NCI-H345 (cell line): ENCODE measurements at places on chromosomes 6 and 20.
A peak's percentile ranks its signal among the peaks of the same experiment; 100 is the strongest.

GRCh38 chr6:17352302-17352701 is 41.1 kb upstream of the CAP2 start:
- DNase-seq = no peak

DNA sequence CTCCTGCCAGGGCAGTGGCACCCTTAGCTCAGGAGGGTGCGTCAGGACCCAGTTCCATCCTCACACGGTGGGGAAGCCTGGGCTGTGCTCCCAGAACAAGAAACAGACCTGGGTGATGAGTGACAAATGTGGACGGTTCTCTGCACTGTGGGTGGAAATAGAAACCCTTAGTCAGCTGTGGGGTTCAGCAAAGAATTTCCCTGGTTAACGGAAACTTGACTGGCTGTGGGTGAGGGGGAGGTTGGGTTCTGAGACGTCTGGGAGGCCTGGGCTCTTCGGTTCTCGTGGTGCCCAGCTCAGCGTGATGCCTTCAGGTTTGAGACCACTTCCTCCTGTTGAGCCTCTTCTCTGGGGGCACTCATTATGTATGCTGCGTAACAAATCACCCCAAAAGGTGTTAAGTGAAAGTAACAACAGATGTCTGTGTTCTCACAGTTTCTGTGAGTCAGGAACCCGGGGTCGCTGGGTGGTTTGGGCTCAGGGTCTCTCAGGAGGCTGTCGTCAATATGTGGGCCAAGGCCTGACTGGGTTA is 53.1 kb upstream of the FAM83D start:
- no peak for DNase-seq

DNA sequence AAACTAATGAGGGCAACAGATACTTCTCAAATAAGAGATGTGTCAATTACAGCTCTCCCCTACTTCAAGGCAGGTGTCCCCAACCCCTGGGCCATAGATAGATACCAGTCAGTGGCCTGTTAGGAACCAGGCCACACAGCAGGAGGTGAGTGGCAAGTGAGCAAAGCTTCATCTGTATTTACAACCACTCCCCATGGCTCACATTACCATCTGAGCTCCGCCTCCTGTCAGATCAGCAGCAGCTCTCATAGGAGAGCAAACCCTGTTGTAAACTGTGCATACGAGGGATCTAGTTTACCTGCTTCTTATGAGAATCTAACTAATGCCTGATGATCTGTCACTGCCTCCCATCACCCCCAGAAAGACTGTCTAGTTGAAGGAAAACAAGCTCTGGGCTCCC is 422.1 kb downstream of the GJA1 start:
- no peak for DNase-seq

GRCh38 chr6:150844371-150844770 is 21.1 kb upstream of the MTHFD1L start:
- DNase-seq = no peak

DNA sequence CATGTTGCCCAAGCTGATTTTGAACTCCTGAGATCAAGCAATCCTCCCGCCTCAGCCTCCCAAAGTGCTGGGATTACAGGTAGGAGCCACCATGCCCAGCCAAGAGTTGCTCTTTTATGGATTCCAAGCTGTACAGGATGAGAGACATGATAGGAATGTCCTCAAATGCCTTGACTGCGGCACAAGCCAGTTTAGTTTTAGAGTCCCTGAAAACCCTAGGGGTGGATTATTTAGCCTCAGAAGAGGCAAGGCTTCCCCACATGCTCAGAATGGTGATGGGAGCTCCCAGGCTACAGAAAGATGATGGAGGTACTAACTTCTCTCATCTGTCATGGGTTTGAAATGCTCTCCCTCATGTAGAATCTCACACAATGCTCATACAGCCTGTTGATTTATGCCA is 280.5 kb upstream of the PRND start:
- DNase-seq = no peak

GRCh38 chr20:39631557-39631956 is 669.4 kb downstream of the DHX35 start:
- DNase-seq = no peak

- DNase-seq = peak; percentile 62
Measured at GRCh38 chr6:113995634-113996033, 24.7 kb upstream of the HDAC2 start.

DNA sequence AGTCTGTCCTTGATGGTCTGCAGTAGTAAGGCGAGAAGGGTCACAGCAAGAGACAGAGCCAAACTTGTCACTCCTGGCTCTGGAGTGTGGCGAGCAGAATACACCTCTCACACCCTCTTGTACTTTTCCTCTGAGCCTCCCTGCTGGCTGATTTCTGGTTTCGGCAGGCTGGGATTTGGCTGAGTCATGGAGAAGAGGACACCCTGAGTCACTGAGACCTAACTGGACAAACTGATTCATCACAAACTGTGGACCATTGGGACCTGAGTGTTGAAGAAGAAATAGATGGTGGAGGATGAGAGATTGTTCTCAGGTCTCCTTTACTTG is 101.7 kb downstream of the F13A1 start:
- DNase-seq = no peak

DNA sequence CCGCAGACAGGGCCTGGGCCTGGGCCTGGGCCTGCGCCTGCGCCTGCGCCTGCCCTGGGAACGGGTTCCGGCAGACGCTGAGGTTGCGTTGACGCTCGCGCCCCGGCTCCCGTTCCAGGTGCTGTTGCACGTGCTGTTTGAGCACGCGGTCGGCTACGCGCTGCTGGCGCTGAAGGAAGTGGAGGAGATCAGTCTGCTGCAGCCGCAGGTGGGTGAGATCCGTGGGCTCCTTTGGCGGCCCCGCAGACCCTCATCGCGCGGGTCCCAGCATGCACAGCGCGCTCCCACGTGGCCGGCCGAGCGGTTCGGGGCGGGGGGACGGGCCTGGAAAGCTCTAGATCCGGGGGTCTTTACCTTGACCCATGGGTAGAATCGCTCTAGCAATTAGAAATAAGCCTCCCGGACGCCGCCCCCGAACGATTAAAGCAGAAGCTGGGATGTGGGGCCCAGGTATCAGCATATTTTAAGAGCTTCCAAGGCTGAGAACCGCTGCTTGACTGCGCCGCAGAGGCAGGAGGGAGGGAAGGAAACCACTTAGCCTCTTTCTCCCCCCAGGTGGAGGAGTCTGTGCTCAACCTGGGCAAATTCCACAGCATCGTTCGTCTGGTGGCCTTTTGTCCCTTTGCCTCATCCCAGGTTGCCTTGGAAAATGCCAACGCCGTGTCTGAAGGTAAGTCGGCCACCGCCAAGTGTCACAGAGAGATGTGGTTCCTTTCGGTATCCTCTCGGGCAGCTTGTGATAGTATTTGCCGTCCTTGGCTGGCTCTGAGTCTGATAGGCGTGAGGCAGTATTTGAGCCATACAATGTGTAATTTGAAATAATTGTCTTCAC is 508 bp downstream of the NOP56 start:
- peak; percentile 68 for DNase-seq

DNA sequence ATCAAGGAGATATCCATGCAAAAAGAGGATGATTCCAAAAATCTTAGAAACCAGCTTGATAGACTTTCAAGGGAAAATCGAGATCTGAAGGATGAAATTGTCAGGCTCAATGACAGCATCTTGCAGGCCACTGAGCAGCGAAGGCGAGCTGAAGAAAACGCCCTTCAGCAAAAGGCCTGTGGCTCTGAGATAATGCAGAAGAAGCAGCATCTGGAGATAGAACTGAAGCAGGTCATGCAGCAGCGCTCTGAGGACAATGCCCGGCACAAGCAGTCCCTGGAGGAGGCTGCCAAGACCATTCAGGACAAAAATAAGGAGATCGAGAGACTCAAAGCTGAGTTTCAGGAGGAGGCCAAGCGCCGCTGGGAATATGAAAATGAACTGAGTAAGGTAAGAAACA is 10.1 kb upstream of the SNRNP48 start:
- DNase-seq = no peak

DNA sequence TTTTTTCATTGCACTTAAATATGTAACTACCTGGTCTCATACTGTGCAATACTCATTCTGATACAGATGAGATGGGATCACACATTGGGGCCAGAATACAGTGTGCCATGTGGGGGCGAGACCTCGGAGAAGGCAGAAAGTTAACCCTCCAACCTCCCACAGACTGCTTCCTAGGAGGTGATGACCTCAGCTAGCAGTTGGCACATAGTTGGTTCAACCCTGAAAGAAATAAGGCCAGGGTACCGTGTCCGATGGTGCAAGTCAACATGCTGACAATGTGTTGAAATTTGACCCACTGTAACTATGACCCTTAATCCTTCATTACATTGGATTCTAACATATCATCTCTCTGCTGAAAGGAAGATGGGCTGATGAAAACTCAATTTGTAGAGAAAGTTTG is 61.9 kb downstream of the GJA10 start:
- no peak for DNase-seq
